ENCODE measurements at places on chromosomes 3 and 15. TPM values are rescaled to one million over a fixed set of nuclear protein-coding genes. Genes with fewer than 3 reads are reported as not detected.

DNA sequence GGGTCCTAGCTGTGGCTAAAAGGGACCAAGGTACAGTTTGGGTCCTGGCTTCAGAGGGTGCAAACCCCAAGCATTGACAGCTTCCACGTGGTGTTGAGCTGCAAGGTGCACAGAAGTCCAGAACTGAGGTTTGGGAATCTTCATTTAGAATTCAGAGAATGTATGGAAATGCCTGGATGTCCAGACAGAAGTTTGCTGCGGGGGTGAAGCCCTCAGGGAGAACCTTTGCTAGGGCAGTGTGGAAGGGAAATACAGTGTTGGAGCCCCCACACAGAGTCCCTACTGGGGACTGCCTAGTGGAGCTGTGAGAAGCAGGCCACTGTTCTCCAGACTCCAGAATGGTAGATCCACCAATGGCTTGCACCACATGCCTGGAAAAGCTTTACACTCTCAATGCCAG is 17.9 kb downstream of the RNF13 start:
- no peak for DNase-seq

- DNase-seq, result no peak
Observed at GRCh38 chr3:13201851-13202250, 128.6 kb upstream of the IQSEC1 start.

DNA sequence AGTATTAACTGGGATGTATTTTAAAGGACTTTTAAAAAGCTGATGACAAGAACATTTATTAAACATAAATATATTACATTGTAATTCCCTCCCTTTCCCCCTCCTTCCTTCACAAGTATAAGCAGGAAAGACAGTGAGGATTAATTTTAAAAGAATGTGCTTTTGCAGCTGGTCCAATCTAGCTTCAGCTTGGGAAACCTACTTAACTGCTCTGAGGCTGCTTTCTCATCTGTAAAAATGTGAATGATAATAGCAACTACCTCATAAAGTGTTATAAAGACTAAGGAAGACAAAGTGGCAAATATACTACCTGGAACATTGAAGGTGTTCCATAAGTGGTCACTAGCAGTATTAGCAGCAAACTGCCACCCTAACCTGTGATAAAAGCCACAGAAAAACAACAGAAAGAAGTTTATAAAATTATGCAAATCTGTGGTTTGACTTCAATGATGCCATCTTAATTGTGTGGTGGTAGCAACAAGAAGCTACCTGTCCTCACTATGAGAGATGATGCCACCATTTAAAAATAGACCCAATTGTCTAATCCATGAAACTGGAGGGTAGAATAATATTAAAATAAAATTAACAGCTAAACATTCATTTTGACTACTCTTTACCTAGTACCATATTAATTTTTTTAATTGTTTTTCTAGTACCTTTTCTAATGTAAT is 20.0 kb downstream of the DHX36 start:
- DNase-seq, result no peak

GRCh38 chr3:64224826-64225610 is at the start of gene PRICKLE2:
Gene PRICKLE2 (minus strand): TSS chr3:64225466. CDS start chr3:64198927, 26,539 bp downstream.
- peak; percentile 90 for DNase-seq

GRCh38 chr3:159859424-159859823 is 129.2 kb upstream of the IL12A start:
- DNase-seq, result no peak

DNA sequence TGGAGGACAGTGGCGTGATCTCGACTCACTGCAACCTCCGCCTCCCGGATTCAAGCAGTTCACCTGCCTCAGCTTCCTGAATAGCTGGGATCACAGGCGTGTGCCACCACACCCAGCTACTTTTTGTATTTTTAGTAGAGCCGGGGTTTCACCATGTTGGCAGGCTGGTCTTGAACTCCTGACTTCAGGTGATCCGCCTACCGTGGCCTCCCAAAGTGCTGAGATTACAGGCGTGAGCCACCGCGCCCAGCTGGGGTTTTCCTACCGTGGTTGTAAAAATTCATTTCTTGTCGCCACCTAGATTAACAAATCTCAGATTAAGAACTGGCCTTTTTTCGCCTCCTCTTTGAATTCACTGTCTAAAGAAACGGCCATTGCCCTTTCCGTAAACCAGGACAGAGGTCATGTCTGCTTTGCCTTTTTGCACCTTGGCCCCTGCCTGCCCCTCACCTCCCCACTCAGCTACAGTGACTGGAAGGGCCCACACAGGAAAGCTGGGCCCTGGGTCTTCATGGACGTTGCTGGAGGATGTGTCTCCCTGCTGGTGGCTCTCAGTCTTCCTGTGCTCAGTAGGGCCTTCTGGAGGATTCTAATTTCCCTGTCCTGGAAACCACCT is 17.2 kb downstream of the ZNF710 start:
- DNase-seq, result no peak

NOX5 gene
- 0.45 TPM for total RNA-seq

P3H2 gene
- total RNA-seq, result 18.9 TPM

All from sciatic nerve (tissue), 2 donors.